ENCODE measurements at places on chromosomes 16 and 17.

DNA sequence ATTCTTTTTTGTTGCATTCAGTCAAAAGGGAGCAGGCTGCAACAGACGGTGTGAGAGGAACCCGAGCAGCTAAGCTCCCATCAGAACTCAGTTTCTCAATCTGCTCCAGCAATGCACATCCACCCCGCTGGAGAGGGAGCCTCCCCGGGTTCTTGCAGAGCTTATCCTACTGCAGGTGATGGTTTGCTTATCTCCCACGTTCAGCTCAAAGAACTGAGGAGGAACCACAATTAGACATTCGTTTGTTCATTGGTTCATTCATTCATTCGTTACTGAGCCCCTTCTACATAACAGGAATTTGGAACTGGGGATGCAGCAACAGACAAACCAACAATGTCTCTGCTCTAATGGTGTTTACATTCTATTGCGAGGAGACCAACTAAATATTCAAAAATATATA lies 22.2 kb upstream of the ALOX15 start:
- no peak for DNase-seq

DNA sequence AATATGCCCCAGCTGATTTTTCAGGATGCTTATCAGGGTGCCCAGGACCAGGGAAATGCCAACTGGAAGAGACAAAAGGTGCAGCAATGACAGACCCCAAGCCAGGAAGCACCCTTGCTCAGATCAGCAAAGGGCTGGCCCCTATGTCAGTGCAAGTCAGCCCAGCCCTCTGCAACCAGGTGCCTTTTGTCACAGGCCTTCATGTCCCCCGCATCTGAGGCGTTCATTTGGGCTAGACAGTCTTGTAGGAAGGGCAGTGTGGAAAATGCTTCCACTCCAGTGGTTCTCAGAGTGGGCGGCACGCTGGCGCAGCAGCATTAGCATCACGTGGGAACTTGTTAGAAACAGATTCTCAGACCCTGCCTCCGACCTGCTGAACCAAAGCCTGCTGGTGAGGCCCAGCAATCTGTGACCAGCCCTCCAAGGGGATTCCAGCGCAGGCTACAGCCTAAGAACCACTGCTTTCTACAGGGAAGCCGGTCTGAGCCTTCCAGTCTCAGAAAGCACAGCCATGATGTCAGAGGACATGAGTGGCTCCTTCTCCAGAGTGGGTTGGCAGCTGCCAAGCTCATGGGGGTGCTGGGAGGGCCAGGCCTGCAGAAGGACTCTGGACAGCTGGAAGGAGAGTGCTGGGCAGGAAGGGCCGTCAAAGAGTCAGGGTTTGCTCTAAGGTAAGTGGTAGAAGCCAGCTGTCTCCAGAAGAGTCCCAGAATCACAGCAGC lies 13.1 kb downstream of the SLC47A2 start:
- no peak for DNase-seq

DNA sequence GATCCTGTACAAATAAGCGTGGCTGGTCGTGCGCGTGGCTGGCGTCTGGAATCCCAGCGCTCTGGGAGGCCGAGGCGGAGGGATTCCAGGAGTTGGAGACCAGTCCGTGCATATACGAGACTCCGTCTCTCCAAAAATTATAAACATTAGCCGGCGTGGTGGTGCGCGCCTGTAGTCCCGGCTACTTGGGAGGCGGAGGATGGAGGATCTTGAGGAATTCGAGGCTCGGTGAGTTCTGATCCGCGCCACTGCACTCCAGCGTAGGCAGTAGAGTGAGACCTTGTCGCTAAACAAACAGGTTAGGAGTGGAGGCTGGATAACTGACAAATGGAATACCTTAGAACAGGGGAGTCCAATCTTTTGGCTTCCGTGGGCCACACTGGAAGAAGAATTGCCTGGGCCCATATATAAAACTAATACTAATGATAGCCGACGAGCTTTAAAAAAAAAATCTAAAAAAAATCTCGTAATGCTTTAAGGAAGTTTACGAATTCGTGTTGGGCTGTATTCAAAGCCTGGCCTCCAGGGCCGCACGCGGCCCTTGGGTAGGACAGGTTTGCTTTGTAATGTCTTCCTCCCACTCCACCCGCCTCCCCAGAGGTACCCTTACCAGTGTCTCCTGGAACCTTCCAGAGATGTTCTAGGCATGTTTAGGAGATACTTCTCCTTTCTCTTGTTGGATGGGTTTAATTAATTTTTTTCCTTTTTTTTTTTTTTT lies 909 bp upstream of the RSL1D1 start:
- no peak for DNase-seq

- no peak for DNase-seq
Measured at GRCh38 chr16:86258713-86259112, 251.6 kb upstream of the FOXF1 start.

DNA sequence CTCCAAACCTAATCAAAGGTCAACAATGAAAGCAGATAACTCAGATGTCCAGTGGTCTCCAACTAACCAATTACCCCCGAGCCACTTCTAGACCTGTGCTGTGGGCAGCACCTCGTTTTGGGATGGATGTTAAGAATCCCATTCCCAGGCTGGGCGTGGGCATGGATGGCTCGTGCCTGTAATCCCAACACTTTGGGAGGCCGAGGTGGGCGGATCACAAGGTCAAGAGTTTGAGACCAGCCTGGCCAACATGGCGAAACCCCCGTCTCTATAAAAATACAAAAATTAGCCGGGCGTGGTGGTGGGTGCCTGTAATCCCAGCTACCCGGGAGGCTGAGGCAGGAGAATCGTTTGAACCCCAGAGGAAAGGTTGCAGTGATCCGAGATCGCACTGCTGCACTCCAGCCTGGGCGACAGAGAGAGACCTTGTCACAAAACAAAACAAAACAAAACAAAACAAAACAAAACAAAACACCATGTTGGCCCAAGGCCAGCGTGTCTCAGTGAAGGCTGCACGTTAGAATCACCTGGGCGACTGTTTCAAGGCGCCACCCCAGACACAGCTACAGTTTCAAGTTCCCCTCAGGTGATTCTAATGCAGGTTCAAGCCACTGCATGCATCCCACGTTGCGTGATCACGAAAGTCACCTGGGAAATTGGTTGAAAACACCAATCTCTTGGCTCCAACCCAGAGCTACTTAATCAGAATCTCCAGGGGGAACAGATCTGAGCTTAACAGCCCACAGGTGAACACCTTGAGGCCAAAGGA lies 21.3 kb downstream of the COX4I1 start:
- no peak for DNase-seq

GRCh38 chr16:54211203-54211602 lies 75.4 kb downstream of the IRX3 start:
- no peak for DNase-seq

Data from stimulated activated CD4-positive, alpha-beta T cell treated with anti-CD3 and anti-CD28 coated beads, Interleukin-2, amount 100 ng/mL, for 48 hours (primary cell).